ENCODE measurements at places on chromosomes 3 and 15.

- no peak for DNase-seq
These were observed 85.3 kb downstream of the MEIS2 start for GRCh38 chr15:37015035-37015434.

DNA sequence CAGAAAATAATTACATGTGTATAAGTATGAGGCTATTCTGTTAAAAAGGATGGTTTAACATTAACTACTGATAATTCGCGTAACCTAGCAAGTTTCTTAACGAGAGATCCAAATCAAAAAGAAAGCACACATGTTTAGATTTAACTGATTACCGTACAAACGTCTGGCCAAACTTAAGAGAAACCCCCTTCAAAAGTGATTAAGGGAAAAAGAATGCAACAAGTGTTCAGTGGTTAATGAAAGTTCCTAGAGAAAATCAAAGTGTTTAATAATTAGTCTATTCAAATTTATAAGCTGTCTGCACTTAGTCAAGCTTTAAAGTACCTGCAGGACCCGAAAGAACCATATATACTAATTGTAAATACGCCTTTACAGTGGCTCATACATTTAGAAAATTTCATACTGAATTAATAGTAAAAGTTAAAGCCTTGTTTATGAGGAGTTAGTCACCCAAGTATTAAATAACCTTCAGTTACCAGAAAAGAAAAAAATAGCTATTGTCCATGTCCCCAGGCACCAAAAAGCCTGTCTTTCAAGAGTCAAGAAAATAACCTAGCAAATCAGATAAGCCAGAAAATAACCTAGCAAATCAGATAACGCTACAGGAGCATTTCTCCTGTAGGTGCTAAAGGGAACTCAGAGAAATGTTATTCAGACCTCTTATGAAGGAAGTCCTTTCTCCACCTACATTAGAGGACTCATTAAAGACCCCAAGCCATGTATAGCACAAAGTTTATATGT is 34.6 kb downstream of the ZNF589 start:
- no peak for DNase-seq

DNA sequence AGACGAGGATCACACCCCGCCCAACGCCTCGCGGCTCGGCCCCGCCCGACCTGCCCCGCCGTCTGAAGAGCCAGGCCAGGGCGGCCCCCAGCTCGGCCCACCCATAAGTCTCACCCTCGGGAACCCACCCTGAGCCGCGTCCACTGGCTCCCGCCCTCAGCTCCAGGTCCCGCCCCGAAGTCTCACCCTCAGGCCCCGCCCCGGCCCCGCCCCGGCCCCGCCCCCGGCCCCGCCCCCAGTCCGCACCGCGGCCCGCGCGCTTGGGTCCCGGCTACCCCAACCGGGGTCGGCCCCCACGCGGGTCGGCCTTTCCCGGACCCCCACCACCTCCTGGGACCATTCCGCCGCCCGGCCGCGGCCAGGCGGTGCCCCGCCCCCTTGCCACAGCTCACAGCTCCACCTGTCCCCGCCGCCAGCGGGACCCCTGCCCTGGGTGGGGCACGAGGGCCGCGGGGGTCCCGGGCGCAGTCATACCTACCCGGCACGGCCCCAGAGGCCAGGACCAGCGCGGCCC is 489 bp downstream of the CSPG5 start:
- no peak for DNase-seq

DNA sequence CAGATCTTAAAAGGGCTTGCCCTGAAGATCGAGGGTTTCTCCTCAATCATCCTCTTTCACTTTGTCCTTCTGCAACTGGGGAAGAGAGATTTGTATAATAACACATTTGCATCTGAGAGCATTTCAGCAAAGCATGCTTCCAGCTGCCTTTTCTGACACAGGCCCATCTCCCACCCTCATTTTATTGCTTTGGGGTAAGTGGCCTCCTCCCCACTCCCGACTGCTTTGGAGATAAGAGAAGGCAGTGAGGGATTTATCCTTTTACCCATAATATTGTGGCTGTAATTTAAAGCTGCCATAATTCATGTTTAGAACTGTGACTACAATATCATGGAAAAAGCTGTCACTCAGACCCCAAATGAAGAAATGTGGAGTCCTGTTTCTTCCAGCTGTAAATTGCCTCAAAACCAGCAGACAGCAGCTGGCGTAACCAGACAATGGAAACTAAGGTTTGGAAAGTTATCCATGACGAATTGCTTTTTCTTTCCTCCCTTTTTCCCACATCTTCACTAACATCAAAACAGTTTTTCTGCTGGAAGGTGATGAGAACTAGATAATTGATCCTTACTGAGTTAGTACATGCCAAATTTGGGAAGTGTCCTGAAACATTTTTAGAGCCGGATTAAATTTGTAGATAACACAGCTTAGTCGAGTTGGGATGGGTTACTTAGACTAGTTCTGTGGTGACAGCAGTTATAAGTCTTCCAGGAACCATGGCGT is 104.2 kb upstream of the PFN2 start:
- no peak for DNase-seq

- no peak for DNase-seq
These were observed 38.4 kb upstream of the UBE2E2 start for GRCh38 chr3:23164746-23165145.

- no peak for DNase-seq
These were observed 79.6 kb downstream of the ARPP21 start for GRCh38 chr3:35718921-35719320.

DNA sequence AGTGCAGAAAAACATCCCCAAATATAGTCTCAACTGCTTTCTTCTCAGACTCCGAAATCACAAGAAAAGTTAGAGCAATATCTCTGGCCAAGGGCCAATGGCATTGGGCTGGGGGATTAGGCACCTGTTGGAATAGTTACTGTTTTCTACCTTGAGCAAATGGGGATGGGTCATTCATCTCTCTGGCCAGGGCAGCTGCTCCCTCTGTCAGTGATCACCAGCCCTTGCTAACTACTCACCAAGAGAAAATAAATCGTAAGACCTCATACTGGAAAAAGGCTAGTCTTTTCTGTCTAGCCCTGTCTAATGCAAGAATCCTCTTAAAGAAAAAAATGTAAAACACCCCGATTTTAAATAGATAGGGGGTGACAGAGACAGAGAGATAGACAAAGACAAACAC is 10.9 kb downstream of the CERS3 start:
- no peak for DNase-seq

DNA sequence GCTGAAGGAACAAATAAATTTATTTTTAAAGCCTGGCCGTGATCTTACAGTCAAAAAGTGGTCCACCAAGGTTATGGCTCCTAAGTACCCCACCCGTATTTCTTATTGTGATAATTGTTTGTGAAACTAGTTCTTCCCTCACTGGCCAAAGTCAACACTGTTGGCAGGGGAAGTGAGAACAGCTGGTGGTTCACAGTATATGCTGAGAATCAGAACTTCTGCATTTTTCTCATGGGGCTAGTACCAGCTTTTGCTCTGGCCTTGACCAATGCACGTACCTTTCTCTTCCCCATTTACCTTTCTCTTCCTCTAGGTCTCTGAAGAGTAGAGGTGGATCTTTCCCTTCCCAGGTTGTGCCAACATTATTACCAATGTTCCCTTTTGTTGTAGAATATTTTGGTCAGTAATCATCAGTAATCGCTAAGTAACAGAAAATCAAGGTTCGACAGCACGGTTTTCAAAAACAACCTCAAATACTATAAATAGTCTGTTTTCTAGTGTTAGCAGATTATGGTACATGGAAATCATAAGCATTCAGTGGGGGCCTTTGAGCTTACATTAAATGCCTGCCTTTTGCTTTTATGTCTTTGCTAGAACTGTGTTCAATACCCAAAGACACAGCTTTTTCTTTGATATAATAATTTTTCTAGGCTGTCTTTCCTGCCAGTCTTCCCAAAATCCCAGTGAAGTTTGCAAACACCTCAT is 268.0 kb downstream of the LPP start:
- no peak for DNase-seq

DNA sequence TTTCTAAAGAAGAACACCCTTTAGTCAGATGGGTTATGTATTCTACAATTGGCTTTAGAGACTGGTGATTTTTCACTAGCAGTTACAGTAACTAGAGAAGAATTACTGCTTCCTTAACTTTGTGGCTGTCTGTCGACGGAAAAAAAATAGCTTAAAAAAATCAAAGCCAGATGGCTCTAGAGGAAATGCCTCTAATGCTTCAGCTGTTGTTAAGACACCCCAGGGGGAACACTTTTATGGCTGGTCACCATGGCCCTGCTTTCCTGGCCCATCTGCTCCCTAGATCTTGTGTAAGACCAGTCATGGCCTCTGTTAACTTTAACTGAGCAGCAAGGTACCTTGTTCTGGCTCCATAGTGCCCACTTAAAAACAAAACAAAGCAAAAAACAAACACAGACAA is 198.6 kb upstream of the PLSCR5 start:
- DNase-seq, result no peak

DNA sequence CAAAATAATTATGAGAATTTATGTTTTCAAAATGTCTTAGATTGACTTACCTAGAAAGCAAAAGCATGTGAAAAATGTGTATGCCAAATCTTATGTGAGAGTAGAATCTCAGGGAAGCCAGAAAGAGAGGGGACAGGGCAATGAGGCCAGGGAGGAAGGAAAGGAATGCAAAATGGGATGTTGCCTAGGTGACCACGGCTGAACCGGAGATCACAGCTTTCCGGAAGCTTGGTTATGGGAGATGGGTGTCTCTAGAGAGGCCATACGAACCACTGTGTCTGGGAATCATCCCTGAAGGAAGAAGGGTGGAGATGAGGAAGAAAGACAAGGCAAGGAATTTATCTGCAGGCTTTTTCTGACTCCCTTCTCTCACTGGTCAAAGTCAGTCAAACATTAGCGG is 76.0 kb downstream of the SUCLG2 start:
- no peak for DNase-seq

DNA sequence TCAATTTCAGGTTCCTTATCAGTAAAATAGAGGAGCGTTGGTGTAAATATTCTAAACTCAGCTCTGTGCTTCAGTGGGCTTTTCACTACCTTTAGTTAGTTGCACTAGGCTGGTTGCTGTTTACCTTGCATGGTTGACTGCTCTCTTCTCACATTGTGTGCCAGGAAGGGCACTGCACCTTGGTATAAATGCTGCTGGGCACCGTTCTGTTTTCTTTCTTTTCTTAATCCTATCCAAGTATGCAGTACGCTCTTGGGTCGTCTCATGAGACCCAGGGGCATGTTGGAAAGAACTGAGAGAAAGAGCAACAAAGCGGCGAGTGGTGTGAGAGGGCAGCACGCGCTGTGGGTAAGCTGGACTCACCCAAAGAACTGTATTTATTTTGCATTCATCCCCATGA is 22.4 kb downstream of the KCNMB2 start:
- no peak for DNase-seq
